ENCODE measurements at places on chromosomes 5 and 9.

GRCh38 chr5:14172149-14172795 lies 29.1 kb downstream of the TRIO start:
- H3K4me1 ChIP-seq = peaks cover 62% of the 10 kb centered on the region
- no peaks in the 10 kb centered on the region for H3K27me3 ChIP-seq
- no peak overlapping the region for H3K27ac ChIP-seq
- no peaks in the 10 kb centered on the region for H3K36me3 ChIP-seq
- H3K4me3 ChIP-seq = no peak overlapping the region

DNA sequence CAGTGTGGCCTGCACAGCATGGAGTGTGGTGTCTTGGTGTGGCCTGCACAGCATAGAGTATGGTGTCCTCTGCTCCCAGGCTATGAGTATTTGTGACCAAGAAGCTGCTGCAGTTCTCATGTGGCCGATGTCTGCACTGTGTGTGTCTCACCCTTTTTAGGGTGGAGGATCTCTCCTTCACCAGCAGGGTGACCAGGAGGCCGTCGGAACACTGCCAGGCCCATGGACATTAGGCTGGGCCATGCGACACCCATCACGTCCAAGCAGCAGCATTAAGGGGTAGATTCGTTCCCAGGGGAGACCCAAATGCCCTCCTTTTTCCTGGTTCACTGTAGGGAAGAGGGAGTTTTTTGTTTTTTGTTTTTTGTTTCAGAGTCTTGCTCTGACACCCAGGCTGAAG lies 115.3 kb upstream of the SPIN1 start:
- no peak overlapping the region for H3K4me3 ChIP-seq
- H3K27ac ChIP-seq = no peak overlapping the region
- no peaks in the 10 kb centered on the region for H3K36me3 ChIP-seq
- no peak for DNase-seq

GRCh38 chr5:78633700-78634099 lies 14.9 kb downstream of the LHFPL2 start:
- no peak for DNase-seq
- H3K4me3 ChIP-seq = no peak overlapping the region
- peaks cover 22% of the 10 kb centered on the region for H3K4me1 ChIP-seq
- H3K27ac ChIP-seq = peak overlapping the region; percentile 23
- peaks cover 17% of the 10 kb centered on the region for H3K36me3 ChIP-seq

GRCh38 chr9:122109035-122109813 lies 16.1 kb upstream of the TTLL11 start:
- DNase-seq = no peak
- H3K27ac ChIP-seq = no peak overlapping the region
- no peaks in the 10 kb centered on the region for H3K4me1 ChIP-seq

DNA sequence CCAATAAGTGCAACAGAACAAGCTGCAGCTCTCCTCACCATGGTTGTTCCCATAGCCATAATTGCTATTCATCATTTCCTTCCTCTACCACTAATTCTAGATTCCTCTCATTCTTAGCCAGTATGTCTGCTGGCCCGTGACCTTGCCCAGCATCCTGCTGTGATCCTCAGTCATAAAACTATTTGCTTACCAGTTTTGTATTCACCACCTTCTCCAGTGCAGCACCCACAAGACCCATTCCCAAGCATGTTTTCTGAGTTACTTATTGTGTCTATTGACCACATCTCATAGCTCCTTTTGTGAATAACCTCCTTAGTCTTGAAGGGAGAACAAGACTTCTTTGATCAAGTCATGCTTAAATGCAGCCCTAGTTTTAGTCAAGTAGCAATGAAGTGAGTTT lies 488.0 kb upstream of the CTNND2 start:
- no peak for DNase-seq
- no peaks in the 10 kb centered on the region for H3K4me1 ChIP-seq
- no peak overlapping the region for H3K27ac ChIP-seq
- H3K4me3 ChIP-seq = no peak overlapping the region
- no peaks in the 10 kb centered on the region for H3K27me3 ChIP-seq

GRCh38 chr5:111762895-111763294 lies 5.9 kb upstream of the NREP start:
- H3K27me3 ChIP-seq = no peaks in the 10 kb centered on the region
- H3K4me3 ChIP-seq = no peak overlapping the region
- no peaks in the 10 kb centered on the region for H3K4me1 ChIP-seq
- H3K27ac ChIP-seq = no peak overlapping the region
- H3K36me3 ChIP-seq = no peaks in the 10 kb centered on the region

- no peaks in the 10 kb centered on the region for H3K4me1 ChIP-seq
- no peaks in the 10 kb centered on the region for H3K27me3 ChIP-seq
- no peak overlapping the region for H3K27ac ChIP-seq
- H3K36me3 ChIP-seq = no peaks in the 10 kb centered on the region
- no peak for DNase-seq
Measured at GRCh38 chr9:882416-882924, 41.0 kb downstream of the DMRT1 start.

DNA sequence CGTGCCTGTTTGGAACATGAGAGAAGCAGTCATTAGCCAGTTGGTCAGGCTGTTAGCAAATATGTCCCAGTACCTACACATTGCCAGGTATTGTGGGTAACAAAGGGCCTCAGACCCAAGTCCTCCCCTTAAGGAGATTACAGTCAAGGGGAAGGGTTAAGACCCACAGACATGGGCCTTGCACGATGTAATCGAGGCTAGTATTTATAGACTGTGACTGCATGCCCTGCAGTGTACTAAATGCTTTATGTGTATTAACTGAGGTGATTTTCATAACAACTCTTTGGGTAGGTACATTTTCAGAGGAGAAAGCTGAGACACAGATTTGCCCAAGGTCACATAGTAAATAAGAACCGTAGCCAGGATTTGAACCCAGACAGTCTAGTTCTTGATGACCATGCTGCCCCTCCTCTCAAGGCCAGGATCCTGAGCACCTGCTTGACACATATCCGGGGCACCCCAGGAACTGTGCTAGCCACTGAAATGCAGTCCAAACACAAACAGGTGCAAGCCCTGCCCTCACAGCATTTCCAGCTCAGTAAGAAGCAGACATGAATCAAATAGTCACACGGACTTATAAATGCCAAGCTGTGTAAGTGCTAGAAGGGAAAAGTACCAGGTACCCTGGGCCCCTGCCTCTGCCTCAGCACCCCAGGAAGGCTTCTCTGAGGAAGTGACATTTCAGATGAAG lies 32.0 kb upstream of the GRPEL2 start:
- H3K36me3 ChIP-seq = peaks cover 50% of the 10 kb centered on the region
- no peaks in the 10 kb centered on the region for H3K27me3 ChIP-seq
- H3K4me3 ChIP-seq = no peak overlapping the region
- H3K27ac ChIP-seq = peak overlapping the region; percentile 77

- H3K36me3 ChIP-seq = no peaks in the 10 kb centered on the region
- DNase-seq = no peak
- H3K27ac ChIP-seq = no peak overlapping the region
- no peaks in the 10 kb centered on the region for H3K27me3 ChIP-seq
- H3K4me3 ChIP-seq = no peak overlapping the region
Measured at GRCh38 chr9:119164716-119165115, 204.5 kb downstream of the BRINP1 start.

DNA sequence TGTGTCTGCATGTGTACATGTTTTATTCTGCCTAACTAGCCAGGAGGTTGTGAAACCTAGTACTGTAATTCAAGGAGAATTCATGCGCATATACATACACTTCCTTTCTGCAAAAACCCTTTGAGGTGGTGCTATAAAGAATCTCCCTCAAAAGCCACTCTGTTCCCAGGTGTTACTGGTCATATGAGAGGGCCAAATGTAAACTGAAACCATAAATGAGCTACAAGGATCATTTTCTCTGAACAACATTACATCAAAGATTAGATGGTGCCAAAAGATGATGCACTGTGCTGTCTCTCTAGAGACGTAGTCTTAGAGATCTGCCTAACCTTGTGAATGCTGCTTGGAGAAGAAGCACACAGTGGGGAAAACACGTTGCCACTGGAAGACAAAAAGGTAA lies 15.7 kb downstream of the NREP start:
- H3K4me1 ChIP-seq = peaks cover 82% of the 10 kb centered on the region
- no peaks in the 10 kb centered on the region for H3K36me3 ChIP-seq
- H3K4me3 ChIP-seq = no peak overlapping the region

GRCh38 chr5:171632616-171633015 lies 153.0 kb upstream of the SMIM23 start:
- no peak for DNase-seq
- H3K27ac ChIP-seq = no peak overlapping the region
- peaks cover 44% of the 10 kb centered on the region for H3K27me3 ChIP-seq
- H3K4me3 ChIP-seq = no peak overlapping the region
- no peaks in the 10 kb centered on the region for H3K36me3 ChIP-seq
- H3K4me1 ChIP-seq = peaks cover 5% of the 10 kb centered on the region

DNA sequence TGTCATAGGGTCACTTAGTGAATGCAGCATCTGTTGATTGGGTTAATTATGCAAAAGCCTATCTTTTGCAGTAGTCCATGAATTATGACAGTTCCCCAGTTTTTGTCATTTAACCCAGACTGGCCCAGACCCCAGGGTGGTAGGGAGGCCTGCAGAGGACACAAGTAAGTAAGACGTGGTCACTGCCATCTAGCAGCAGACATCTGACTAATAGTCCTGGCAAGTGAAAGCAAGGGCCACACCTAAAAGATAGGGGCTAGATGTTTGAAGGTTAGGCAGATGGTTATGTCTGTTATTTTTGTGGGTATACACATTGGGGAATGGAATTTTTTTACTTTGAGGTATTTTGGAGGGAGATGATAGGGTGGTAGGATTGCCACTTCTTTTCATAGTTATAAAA lies 48.0 kb downstream of the RAB14 start:
- no peaks in the 10 kb centered on the region for H3K27me3 ChIP-seq
- H3K27ac ChIP-seq = no peak overlapping the region
- no peak overlapping the region for H3K4me3 ChIP-seq
- H3K36me3 ChIP-seq = peaks cover 76% of the 10 kb centered on the region
- no peaks in the 10 kb centered on the region for H3K4me1 ChIP-seq
- no peak for DNase-seq

DNA sequence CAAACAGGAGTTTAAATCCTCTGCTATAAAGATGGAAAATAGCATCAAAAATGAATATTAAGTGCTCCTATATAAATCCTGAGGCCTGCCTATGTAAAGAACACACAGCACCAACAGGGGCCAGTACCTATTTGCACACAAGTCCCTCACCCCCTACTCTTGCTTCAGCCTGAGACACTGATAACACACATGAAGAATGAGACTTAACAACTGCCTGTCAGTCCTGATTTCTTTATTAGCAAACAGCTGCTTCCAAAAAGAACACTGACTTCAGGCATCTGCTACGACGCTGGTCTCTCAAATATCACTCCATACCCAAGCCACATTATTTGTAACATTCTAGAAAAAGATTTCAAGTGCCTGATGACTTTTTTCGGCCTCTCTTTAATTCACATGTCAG lies 55.5 kb downstream of the MYO10 start:
- DNase-seq = no peak
- H3K36me3 ChIP-seq = no peaks in the 10 kb centered on the region
- peak overlapping the region; percentile 54 for H3K27ac ChIP-seq
- peaks cover 7% of the 10 kb centered on the region for H3K4me1 ChIP-seq
- H3K27me3 ChIP-seq = no peaks in the 10 kb centered on the region

DNA sequence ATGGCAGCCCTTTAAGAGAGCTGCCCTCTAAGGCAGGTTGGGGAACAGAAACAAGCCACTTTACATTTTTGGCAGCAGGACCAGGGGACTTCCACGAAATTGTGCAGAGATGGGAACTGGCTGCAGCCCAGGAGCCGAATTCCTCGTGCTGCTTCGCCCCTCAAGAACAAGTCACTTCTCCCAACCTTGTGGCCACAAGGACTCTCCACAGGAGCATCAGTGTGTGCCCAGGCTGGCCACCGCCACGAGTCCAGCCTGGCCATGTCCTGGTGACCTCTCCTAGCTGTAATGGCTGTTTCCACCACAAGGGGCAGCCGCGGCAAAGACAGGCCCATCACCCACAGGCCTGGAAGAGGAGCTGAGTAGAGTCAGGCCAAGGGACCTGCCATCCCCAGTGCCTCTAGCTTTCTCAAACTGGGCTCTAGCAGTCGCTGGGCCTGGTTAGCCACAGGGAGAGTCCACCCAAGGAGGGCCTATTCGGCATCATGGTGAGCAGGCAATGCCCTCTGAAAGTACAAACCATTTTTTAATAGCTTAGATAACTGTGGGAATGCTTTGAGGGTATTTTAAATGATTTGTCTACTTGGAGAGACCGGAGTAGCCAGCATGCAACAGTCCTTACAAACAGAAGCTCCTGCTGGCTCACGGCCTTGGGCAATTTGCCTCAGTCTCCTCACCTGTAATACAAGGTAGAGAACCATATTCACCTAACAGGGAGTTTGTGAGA lies 129.0 kb downstream of the COL23A1 start:
- no peaks in the 10 kb centered on the region for H3K36me3 ChIP-seq
- H3K4me1 ChIP-seq = no peaks in the 10 kb centered on the region
- no peaks in the 10 kb centered on the region for H3K27me3 ChIP-seq
- H3K27ac ChIP-seq = no peak overlapping the region
- peak; percentile 86 for DNase-seq

DNA sequence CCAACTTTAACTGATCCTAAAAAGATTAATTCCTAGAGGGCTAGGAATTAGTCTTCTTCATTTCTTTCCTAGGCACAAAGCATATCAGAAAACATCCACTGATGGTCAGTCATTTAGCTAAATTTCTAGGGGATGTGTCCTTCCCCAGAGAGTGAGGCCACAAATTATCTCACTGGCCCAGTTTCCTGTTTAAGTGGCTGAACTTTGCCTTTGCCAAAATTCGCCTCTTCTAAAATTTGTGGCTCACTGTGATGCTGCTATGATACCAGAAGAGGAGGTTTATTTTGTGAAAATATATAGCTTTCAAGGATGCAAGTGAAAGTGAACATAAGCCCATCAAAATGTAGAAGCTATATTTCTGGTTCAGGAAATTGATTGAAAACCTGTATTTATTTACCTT lies 98.1 kb upstream of the FER start:
- no peak overlapping the region for H3K27ac ChIP-seq
- H3K4me1 ChIP-seq = no peaks in the 10 kb centered on the region
- no peak for DNase-seq
- no peaks in the 10 kb centered on the region for H3K36me3 ChIP-seq
- H3K27me3 ChIP-seq = peaks cover 1% of the 10 kb centered on the region

GRCh38 chr5:156042726-156043125 lies 284.2 kb upstream of the SGCD start:
- no peak for DNase-seq
- H3K36me3 ChIP-seq = no peaks in the 10 kb centered on the region
- H3K4me3 ChIP-seq = no peak overlapping the region
- no peak overlapping the region for H3K27ac ChIP-seq

GRCh38 chr5:58156973-58157701 lies 302.7 kb downstream of the PLK2 start:
- no peak overlapping the region for H3K4me3 ChIP-seq
- H3K27me3 ChIP-seq = no peaks in the 10 kb centered on the region
- no peaks in the 10 kb centered on the region for H3K36me3 ChIP-seq

DNA sequence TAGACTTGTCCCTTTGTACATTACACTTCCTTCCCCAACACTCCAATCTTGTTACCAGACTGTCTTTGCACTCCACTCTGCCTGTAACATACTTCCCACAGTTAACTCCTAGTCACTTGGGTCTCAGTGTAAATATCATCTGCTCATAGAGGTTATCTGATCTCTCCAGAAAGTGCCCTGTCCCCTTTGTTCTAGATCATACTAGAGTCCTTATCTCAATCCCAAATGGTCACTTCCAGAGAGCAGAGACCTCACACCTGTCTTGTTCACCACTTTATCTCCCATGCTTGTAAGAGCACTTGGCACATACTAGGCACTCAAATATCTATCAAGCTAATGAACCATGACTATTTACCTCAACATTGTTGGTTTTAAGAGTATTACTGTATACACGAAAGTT lies 30.4 kb downstream of the SETX start:
- H3K36me3 ChIP-seq = peaks cover 10% of the 10 kb centered on the region
- H3K4me1 ChIP-seq = peaks cover 19% of the 10 kb centered on the region
- DNase-seq = no peak
- H3K27me3 ChIP-seq = no peaks in the 10 kb centered on the region
- H3K27ac ChIP-seq = no peak overlapping the region
- no peak overlapping the region for H3K4me3 ChIP-seq
